ENCODE measurements at places on chromosomes 12 and 14. TPM values are rescaled to one million over a fixed set of nuclear protein-coding genes. Genes with fewer than 3 reads are reported as not detected.
A peak's percentile ranks its signal among the peaks of the same experiment; 100 is the strongest.

Gene NKX2-1
- not detected for total RNA-seq

Gene ASPG
- not detected for total RNA-seq

Gene MYO1H
- not detected for total RNA-seq

Gene RASAL1
- total RNA-seq, result not detected

Gene OAS2
- 4.5 TPM for total RNA-seq

GRCh38 chr14:53310412-53310811, 157.3 kb upstream of the DDHD1 start:
- no peak for DNase-seq

DNA sequence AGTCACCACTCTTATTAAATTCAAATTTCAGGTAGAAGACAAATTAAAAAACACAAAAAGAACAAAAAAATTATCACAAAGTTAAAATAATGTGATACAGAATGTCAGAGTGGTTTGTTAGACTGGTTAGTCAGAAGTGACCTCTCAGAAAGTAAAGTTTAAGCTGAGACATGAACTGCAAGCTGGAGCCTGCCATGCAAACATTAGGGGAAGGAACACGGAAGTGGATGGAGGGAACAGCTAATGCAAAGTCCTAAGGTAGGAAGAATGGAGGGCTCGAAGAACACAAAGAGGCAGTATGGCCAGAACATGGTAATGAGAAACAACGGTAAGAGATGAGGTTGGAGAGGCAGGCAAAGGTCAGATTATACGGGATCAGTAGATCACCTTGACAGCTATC, 41.7 kb downstream of the WDHD1 start:
- no peak for DNase-seq

- DNase-seq, result no peak
Observed at GRCh38 chr12:128018067-128018466, 248.9 kb upstream of the TMEM132C start.

GRCh38 chr14:68968721-68969120, 10.4 kb downstream of the ACTN1 start:
- DNase-seq, result no peak

DNA sequence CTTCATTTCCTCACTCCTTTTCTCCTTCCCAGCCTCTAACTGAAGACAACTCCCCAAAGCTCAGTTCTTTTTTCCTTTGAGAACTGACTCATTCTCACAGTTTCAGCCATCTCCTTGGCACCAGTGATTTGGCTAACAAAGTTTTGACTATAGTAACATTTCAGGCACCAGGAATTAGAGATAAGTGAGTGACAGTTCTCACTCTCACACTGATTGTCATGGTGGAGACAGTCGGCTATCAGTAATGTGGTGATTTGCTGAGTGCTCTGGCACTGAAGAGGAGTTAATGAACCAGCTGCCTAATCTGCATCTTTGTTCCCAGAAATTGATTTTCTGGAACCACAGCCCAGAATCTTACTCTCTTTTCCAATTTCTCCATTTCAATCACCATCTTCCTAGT, 29.5 kb downstream of the HELB start:
- DNase-seq, result no peak

DNA sequence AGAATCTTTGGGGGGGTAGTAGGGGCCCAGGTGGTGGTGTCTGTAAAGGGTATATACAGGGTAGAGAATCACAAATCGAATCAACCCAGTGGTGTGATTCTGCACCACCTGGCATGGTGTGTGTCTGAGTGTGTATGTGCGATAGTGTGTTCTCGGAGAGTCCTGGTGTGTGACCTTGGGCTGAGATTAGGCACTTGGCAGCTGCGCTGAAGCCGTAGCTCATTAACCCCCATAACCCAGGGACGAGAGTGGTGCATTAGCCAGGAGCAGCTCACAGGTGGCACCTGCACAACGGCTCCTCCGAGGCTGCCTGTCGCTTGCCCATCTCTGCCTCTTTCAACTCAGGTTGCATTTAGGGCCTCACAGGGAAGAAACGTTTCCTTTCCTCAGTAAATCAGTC, 15.6 kb upstream of the TESC start:
- no peak for DNase-seq

- no peak for DNase-seq
Observed at GRCh38 chr12:115412831-115413230, 728.9 kb upstream of the TBX3 start.

DNA sequence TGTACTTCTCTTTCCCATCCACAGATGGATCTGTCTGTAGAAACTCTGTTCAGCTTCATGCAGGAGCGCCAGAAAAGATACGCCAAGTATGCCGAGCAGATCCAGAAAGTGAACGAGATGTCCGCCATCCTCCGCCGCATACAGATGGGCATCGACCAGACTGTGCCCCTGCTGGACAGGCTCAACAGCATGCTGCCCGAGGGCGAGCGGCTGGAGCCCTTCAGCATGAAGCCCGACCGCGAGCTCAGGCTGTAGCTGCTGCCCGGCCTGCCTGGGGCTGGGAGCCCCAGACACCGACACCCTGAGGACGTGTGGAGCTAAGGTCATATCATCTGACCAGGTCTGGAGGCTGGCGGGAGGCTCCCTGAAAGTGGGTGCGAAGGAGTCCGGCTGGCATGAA, 97.1 kb downstream of the DUSP16 start:
- DNase-seq, result no peak

GRCh38 chr12:29733060-29733459, 50.7 kb downstream of the TMTC1 start:
- DNase-seq, result peak; percentile 20

All from dermis microvascular lymphatic vessel endothelial cell (primary cell).